ENCODE measurements at places on chromosomes 5 and 9.

DNA sequence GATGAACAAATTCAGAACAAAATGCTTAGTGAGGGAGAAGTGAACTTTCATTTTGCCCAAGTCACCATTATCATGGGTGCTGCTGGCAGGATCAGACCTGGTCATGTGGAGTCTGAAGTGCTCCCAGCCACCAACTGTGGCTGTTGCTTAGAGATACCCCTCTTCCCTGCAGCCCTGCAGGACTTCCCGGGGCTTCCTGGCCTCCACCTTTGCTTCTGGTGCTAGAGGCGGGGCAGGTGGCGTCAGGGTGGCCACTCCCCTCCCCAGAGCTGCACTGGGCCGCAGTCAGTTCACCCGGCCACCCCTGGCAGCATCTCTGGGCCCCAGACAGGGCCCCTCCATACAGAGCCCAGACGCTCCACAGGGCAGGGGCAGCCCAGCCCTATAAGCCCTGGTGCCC lies 30.0 kb upstream of the SLC12A7 start:
- no peak for DNase-seq

- no peak for DNase-seq
These were observed 57.4 kb downstream of the SEMA4D start for GRCh38 chr9:89440548-89440947.

GRCh38 chr9:109558718-109559151 lies 60.6 kb upstream of the PTPN3 start:
- no peak for DNase-seq

DNA sequence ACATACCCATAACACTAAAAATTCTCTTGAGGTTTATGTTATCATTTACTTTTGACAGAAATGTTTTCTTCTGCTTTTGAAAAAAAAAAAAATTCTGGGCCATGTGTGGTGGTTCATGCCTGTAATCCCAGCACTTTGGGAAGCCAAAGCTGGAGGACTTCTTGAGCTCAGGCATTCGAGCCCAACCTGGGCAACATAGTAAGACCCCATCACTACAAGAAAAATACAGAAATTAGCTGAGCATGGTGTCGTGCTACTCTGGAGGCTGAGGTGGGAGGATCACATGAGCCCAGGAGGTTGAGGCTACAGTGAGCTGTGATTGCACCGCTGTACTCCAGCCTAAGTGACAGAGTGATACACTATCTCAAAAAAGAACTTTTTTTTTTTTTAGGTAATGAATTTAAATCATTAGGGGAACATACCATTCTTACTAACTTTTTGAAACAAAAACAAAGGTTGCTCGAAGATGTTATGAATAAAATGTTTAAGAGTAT lies 148.8 kb upstream of the DMRT1 start:
- no peak for DNase-seq

- no peak for DNase-seq
These were observed 517 bp downstream of the ALDH1A1 start for GRCh38 chr9:72952381-72952690.

GRCh38 chr5:64207978-64208377 lies 42.3 kb downstream of the RNF180 start:
- peak; percentile 11 for DNase-seq

Measured in NCI-H2081 (cell line).